RPMI7951 (cell line): ENCODE measurements at places on chromosomes 6 and 20. TPM values are rescaled to one million over a fixed set of nuclear protein-coding genes. Genes with fewer than 3 reads are reported as not detected.
A peak's percentile ranks its signal among the peaks of the same experiment; 100 is the strongest.

The KIAA0408 gene
- total RNA-seq = 2.5 and 2.6 TPM in 2 replicates

The RAMACL gene
- total RNA-seq = 0.24 and 0.29 TPM in 2 replicates

The C20orf141 gene
- total RNA-seq = not detected in 2 replicates

The TTLL9 gene
- total RNA-seq = not detected in 2 replicates

The TCP11 gene
- 0.49 TPM in 1 of 2 replicates, not detected in the other for total RNA-seq

The CCM2L gene
- total RNA-seq = not detected in 2 replicates

The IL17A gene
- 0.10 and 0.12 TPM in 2 replicates for total RNA-seq

The TMEM217 gene
- total RNA-seq = 0.78 and 0.84 TPM in 2 replicates

The CCN6 gene
- 0.24 TPM in 1 of 2 replicates, not detected in the other for total RNA-seq

The CCDC167 gene
- 89.8 and 102 TPM in 2 replicates for total RNA-seq

The ASCC3 gene
- 40.7 and 42.1 TPM in 2 replicates for total RNA-seq

DNA sequence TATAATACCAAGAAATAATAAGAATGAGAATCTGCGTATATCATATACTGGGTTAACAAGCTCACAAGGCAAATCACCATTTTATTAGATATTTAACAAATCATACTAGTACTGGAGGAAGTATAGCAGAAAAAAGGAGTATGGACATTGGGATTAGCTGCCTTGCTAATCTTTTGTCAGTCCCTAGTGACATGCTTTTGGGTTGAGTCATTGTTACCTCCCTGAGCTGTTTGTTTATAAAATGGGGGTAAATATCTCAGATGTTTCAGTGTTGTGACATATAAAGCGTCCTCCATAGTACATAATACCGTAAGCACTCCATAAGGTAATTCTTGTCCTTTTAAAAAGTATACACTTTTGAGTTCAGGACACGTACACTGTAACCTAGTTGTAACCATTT is 107.0 kb downstream of the ESR1 start:
- DNase-seq = peak; percentile 2

GRCh38 chr20:15895560-15896084 is 677.6 kb downstream of the KIF16B start:
- peak; percentile 11 for DNase-seq

DNA sequence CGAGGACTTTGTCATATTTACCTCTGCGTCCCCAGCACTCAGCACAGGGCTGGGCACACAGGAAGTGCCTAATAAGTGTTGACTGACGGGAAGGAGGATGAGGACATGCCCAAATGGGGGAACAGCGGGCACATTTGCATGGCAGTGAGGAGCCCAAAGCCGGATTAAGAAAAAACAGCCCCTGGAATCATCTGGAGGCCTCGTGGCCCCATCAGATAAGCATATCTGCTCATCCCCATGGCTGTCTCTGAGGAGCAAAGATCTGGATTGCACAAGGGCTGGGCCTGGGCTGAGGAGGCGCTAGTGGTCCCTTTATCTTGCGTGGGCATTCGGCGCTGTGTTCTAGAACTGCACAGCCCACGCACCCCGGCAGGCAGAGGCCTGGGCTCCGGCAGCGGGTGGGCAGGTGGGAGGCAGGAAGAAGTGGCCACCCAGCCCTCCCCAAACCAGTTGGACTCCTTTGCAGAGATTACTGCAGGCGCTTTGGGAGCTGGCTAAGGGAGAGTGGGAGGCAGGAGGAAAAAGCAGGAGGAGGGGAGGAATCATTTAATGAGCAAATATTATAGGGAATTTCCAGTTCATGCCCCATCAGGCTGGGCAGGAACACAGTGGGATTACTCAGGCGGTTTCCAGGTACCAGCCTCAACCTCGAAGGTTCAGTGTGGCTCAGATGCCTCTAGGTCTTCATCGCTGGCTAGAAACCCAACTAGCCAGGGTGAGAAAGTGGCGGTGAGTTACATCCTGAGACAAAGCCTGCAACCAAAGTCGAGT is 108.1 kb downstream of the CEBPB start:
- no peak for DNase-seq

DNA sequence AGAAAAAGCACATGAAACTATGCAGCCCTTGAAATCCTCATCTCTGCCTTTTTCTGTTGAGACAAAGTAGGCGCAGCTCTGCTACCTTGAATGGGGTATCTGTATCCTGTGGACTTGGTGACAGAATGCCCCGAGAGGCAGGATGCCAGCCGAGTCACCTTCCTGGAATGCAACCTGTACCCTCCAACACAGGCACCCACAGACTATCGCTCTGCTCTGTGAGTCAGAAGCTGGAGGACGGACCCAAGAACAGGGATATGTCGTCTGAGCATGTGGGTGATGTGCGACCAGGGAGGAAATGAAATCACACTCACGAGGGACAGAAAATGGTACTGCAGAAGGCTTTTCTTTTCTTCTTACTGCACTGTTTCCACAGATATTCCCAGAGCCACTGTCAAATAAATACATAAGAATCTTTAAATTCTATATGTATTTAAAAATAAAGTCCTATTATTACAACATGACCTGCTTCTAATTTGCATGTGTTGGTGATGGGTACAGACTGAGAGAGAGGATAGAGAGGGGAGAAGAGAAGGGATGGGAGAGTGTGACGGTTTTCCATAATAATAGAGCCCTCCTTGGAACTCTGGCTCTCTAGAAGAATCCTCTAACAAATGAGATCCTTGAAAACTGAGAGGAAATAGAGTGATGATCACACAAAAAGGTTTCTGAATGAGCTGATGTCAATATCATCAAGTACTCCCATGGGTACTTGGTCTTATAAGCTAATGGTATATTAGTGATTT is 308.1 kb downstream of the FOXC1 start:
- DNase-seq = peak; percentile 91

DNA sequence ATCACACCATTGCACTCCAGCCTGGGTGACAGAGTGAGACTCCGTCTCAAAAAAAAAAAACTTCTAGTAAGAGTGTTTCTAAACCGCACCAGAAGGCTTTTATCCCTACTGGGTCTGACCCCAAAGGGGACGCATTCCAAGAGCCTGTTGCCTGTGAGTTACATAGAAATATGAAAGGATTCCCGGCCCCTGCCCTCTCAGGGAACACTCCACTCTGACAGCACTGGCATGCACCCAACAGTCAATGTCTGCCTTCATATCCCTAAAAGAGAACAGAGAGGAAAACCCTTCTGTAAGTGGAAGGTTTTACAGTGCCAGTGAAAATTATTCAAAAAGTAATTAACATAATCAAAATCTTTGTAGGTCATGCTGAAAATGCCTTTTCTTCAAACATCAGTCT is 117.1 kb upstream of the PTPRT start:
- DNase-seq = no peak

DNA sequence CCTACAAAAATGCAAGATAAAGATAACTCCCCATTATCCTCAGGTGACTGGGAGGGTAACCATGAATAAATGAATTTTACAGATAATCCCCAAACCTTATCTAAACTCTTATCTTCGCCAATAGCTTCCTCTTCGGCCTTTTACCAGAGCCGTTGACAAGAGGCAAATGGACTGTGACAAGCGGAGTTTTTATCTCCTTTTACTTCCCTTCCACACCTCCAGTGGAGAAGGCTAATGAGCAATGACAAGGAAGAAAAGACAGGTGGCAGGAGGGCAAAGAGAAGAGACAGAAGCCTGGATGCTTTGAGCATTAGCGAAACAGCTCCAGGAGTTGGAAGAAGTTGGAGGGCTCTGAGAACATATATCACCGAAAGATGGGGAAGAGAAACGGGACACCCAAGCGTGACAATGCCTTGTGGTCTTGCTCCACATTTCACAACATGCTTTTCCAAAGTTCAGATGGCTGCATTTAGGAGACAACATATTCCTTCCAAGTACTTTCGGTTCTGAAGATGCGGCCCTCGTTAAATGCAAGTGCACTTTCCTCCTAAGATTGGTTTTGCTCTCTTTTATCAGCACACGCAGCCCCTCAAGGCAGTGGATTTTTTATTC is 69.2 kb downstream of the PRDM1 start:
- DNase-seq = no peak

- DNase-seq = no peak
Observed at GRCh38 chr6:4818272-4818938, 42.2 kb downstream of the CDYL start.

- DNase-seq = no peak
Observed at GRCh38 chr6:105977934-105978504, 108.1 kb upstream of the PRDM1 start.

DNA sequence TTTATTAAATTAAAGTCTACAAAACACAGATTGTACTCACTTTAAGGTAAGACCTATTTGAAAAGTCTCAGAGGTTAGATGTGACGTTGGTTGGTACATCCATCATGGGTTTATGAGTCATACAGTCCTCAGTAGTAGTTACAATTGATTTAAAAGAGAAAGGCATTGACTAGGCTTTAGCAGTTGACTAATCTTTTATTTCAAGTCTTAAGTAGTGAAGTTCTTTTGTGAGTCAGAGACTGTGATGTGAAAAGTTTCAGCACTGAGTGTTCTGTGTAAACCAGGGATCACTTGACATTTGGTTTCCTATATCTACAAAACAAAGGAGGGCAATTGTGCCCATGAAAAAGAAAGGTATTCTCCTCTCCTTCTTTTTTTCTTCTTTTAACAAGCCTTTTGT is 221.3 kb downstream of the GRIK2 start:
- peak; percentile 35 for DNase-seq

GRCh38 chr6:152401978-152402377 is 235.2 kb downstream of the SYNE1 start:
- peak; percentile 87 for DNase-seq

DNA sequence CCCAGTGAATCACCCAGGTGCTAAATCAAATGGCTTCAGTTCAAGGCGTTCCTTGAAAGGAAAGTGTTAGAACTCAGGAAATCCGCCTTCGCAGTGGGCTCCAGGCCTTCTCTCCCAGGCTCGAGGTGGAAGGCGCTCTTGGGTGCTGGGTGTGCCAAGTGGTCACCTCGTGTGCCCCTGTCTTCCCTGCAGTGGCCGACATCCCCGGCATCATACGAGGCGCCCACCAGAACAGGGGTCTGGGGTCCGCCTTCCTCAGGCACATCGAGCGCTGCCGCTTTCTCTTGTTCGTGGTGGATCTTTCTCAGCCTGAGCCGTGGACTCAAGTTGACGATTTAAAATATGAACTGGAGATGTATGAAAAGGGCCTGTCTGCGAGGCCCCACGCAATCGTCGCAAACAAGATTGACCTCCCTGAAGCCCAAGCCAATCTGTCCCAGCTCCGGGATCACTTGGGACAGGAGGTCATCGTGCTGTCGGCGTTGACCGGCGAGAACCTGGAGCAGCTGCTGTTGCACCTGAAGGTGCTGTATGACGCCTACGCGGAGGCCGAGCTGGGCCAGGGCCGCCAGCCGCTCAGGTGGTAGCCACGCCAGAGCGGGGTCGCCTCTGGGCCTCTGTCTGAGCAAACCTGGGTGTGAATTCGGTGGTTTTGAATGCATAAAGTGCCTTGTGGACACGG is 17.8 kb downstream of the MTG2 start:
- DNase-seq = no peak

GRCh38 chr6:132198896-132199295 is 202.4 kb downstream of the MOXD1 start:
- DNase-seq = peak; percentile 79

DNA sequence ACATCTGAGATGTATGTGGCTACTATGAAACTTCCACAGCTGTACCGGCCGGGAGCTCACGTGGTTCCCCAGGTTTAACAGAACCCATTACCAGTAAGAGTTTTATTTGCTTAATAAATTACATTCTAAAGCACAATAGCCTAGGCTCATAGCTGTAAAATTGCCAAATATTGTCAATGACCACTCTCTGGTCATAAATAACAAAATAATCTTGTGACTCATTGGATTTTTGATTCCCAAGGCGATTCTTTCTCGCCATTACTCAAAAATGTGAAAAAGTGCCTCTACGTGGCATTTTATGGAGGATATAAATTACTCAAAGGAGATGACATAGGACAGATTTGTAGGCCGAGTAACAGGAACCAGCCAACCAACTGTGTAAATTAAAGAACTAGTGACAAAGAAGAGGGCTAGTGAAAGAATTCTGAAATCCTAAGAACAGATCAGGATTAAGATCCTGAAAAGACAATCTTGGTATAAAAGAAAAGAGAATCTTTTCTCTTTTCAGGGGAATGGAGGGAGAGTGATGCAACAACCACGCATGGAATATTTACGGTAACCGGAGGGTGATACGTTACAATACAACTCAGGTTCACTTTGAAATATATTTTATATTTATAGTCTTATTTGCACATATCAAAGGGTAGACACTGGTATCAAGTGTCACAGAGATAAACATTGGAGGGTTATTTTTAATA is 199.7 kb downstream of the FOXC1 start:
- DNase-seq = no peak

- DNase-seq = no peak
Observed at GRCh38 chr6:155378724-155379123, 64.4 kb upstream of the TFB1M start.

- DNase-seq = peak; percentile 71
Observed at GRCh38 chr6:17156112-17156921, 54.5 kb downstream of the STMND1 start.

GRCh38 chr20:9051508-9051907 is 17.4 kb upstream of the PLCB4 start:
- peak; percentile 99 for DNase-seq

DNA sequence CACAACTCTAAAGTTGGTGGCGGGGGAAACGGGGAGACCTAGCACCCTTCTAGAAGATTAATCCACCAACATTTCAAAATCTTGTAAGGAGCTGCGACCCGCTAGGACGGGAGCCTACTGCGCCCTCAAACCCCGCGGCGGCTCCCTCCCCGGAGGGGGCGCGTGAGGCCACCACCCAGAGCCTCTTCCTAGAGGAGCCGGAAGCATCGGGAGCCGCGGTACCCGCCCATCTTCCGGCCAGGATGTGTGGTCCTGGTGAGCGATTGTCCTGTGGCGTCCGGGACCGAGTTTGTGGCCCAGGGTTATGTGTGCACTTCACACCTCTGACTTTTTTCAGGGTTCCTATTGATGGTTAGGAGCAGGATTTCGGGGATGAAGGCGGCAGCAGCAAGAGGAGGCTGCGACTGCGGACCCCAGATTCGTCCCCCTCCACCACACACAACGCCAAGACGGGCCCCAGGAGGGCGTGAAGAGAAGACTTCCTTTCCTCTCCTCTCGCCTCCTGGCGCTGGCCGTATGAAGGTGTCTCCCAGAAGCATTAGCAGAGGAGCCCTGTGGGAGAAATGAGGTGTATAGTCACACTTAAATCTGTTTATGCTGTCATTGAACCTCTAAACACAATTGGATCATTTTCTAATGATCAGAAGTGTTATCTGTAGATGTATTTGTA is 10.7 kb downstream of the ZNF165 start:
- DNase-seq = peak; percentile 15

DNA sequence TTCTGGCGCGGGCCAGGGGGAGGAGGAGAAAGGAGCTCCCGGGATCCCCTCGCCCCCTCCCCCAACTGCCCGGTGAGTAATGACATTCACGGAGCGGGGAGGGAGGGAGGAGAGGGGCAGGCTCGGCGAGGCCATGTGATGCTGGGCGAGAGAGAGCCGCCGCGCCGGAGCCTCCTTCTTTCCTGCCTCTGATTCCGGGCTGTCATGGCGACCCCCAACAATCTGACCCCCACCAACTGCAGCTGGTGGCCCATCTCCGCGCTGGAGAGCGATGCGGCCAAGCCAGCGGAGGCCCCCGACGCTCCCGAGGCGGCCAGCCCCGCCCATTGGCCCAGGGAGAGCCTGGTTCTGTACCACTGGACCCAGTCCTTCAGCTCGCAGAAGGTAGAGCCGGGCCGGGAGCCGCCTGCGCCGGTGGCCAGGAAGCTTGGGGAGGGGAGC is at the start of gene GDAP1L1:
Gene GDAP1L1, plus strand, starts transcription at position 178 of the 441 bp plus-strand sequence. Its CDS starts 27 bp downstream, at position 205.
- DNase-seq = no peak
